ENCODE measurements at places on chromosomes 4 and X. TPM values are rescaled to one million over a fixed set of nuclear protein-coding genes. Genes with fewer than 3 reads are reported as not detected.

GRCh38 chrX:46841346-46841745 lies 4.5 kb downstream of the RP2 start:
- peak; percentile 16 for DNase-seq

DNA sequence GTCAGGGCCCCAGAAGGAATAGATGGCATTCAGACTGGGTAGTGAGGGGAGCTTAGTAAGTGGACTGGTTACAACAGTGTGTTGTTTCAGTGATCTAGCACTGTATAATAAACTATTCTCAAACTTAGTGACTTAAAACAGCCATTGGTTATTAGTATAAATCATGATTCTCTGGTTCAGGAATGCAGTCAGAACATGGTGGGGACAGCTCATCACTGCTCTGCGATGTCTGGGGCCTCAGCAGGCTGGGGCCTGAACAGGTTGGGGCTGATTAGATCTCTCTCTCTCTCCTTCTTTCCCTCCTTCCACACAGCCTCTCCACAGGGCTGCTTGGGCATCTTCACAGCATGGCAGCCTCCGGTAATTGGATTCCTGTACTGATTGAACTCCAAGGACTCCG lies 160.4 kb downstream of the GATB start:
- no peak for DNase-seq

DNA sequence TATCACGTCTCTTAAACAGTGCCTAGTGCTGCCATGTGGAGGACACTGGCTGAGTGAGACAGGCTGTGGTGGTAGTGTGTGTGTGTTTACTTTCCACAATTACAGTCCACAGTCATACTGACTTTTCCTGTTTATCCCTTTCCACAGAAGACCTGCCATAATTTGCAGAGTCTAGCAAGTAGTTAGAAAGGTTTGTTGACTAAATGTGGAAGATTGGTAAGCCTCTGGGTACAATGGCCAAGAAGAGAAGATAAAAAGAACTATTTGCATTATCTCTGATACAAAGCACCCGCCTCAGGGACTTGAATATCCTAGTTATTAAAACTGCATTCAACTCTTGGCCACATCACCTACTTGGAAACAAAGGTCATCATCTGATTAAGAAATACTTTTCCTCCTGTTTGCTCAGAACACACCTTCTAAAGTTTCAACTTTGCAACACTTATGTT lies 89.1 kb downstream of the FAM13A start:
- DNase-seq = no peak

- DNase-seq = no peak
These were observed 219.4 kb downstream of the EPHA5 start for GRCh38 chr4:65450899-65451298.

Gene PRPS2
- polyA plus RNA-seq = 10.3 TPM

- no peak for DNase-seq
These were observed 92.3 kb upstream of the DCLK2 start for GRCh38 chr4:149985981-149986380.

Gene PABPC5
- polyA plus RNA-seq = 7.3 TPM

Gene ENPP6
- polyA plus RNA-seq = 20.7 TPM

Gene FGA
- 3.3 TPM for polyA plus RNA-seq

Gene KIF4A
- 8.5 TPM for polyA plus RNA-seq

Gene PLP1
- 82.1 TPM for polyA plus RNA-seq

Gene STATH
- polyA plus RNA-seq = not detected

DNA sequence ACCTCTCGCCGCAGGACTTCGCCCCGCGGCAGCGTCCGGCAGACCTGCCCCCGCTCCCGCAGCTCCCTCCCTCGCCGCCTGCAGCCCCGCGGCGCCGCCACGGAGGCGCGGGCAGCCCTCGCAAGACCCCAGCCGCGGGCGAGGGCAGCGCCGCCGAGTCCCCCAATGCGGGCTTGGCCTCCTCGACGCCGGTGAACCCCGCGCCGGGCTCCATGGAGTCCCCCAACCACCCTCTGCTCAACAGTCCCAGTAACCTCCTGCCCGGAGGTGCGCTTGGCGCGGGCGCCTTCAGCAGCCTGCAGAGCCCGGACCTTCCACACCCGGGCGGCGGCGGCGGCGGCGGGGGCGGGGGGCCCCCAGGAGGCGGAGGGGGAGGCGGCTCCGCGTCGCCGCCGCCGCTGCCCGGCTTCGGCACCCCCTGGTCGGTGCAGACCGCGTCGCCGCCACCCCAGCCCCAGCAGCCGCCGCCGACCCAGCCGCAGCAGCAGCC lies 1.2 kb downstream of the CPEB2 start:
- DNase-seq = peak; percentile 39

Gene CYBB
- polyA plus RNA-seq = 21.5 TPM

DNA sequence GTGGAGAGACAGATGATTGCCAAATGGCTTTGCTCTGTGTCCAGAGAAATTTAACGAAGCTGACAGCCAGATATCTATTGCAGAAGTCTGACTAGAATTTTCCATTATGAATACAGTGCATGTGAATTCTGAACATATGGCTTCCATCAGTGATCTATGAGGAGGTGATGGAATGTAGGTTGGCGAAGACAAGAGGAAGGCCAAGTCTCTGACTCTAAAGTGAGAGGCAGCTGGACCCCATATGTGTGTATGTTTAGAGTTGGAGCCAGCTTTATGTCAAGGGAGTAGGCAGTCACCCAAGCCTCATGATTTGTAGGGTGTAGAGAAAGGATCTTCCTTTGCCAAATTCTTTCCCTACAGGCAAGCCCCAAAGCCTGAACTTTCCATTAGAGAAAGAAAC lies 76.2 kb upstream of the TEX13D start:
- DNase-seq = peak; percentile 98

- DNase-seq = no peak
These were observed 22.1 kb downstream of the CD99 start for GRCh38 chrX:2712890-2713840.

Gene SSX2B
- polyA plus RNA-seq = not detected

All from muscle of leg (tissue), 16 donors.